ENCODE measurements at places on chromosomes 1 and 21.

DNA sequence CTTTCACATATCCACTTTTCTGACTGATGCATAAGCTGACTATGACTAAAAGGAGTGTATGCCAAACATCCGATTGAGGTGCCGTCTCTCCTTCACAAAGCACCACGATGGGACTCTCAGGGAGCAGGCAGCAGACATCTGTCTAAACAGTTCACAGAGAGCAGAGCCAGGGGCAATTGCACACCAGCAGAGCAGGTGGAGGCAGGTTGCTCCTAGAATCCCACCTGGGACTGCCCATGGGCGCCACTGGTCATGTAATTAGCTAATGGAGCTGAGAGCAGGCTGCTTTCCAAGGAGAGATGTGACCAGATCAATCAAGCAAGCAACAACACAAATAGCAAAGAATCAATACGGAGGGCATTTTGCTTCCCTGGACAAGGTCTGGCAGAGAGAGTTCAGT lies 30.5 kb upstream of the COA6 start:
- no peak for DNase-seq

DNA sequence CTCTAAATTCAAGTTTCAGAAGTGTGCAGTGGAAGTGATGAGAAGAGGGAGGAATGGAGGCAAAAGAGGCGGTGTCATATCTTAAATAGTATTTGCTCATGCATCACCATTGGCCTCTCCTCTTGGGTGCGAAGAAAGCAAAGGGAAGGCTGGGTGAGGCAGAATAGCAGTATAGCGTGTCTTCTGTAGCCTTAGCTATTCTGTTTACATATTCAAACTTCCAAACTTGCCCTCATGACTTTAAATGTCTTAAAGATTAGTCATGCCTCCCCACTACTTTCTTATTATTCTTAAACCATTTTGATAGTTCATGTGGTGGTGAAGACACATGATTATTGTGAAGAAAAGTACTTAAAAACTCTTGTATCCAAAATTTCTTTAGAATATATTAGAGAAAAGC lies 104.6 kb upstream of the TENT5C start:
- DNase-seq, result no peak

- DNase-seq, result no peak
Observed at GRCh38 chr1:89391686-89392085, 27.8 kb downstream of the GBP6 start.

- no peak for DNase-seq
Observed at GRCh38 chr21:17693801-17694200, 81.1 kb upstream of the BTG3 start.

DNA sequence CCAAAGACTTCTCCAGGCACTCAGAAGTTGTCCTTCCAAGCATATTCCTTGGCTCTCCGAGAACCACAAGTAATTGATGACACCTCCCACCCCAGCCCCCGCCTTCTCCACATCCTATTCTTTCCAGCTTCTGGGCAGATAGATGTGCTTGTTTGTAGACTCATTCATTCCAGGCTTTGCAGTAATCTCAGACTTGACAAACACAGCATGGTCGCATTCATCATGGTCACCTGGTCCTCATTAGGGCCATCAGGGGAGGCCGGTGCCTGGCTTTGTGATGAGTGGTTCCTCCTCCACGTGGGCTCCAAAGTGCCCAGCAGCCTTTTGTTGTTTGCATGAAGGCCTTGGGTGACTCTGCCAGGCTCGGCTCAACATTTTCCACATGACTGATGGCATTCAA lies 28.5 kb upstream of the KCNE2 start:
- DNase-seq, result no peak

- DNase-seq, result no peak
Observed at GRCh38 chr1:99634971-99635624, 10.8 kb upstream of the PALMD start.

GRCh38 chr1:10789047-10789791 lies 7.2 kb downstream of the CASZ1 start:
- no peak for DNase-seq

GRCh38 chr1:28193701-28194161 lies 17.2 kb upstream of the PTAFR start:
- DNase-seq, result no peak

- no peak for DNase-seq
Observed at GRCh38 chr1:44801491-44802305, 1.5 kb downstream of the PLK3 start.

DNA sequence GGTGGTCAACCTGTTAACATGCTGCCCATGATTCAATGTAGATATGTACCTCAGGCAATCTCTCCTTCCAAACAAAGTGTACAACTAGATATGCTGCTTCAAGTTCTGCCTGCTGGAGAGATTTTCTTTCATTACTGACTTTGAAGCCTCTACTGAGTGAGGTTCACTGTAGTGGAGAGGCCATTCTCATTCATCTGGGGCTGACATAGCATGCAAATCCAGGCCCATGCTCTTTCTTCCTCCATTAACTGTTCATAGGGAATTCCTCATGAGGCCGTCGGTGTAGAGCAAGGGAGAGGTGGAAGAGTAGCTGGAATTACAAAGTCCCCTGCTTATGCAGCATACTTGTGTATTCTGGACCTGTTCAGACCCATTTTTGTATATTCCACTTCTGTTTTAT lies 38.6 kb downstream of the VANGL2 start:
- DNase-seq, result no peak
